ENCODE measurements at places on chromosomes 5 and 9. TPM values are rescaled to one million over a fixed set of nuclear protein-coding genes. Genes with fewer than 3 reads are reported as not detected.
A peak's percentile ranks its signal among the peaks of the same experiment; 100 is the strongest.

DNA sequence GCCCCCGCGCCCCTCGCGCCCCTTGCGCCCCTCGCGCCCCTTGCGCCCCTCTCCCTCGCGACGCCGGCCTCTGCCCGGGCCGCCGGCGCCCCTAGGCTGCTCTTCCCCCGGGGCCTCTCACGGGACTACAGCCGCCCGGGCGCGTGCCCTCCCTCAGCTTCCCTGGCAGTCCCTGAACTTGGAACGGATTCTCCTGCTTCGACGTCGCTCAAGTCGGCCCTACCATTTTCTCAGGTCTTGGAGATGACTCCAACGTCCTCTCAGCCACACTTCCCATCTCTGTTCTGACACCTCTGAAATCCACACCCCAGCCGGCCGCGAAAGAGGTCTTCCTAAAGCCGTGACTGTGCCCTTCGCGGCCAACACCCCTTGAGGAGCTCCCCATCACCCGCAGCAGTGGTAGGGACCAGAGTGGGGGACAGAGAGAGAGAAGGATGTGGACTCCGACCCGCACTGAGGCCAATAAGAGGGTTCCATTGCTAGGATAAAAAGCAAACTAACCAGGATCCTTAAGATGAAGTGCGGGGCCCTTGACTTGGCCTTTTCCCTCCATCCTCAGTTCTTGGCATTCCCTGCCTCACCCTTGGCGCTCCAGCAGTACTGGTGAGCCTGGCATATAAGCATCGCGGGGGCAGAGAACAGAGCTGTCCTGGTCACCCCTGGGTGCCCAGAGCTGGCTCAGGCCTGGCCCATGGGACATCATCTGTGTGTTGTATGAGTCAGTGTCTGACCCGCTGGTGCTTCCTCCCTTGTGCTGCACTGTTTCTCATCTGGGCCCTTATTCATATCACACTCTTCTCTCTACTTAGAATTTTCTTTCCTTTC lies 38.6 kb upstream of the GARNL3 start:
- no peak overlapping the region for H3K4me3 ChIP-seq

Gene CRB2
- total RNA-seq, result not detected

DNA sequence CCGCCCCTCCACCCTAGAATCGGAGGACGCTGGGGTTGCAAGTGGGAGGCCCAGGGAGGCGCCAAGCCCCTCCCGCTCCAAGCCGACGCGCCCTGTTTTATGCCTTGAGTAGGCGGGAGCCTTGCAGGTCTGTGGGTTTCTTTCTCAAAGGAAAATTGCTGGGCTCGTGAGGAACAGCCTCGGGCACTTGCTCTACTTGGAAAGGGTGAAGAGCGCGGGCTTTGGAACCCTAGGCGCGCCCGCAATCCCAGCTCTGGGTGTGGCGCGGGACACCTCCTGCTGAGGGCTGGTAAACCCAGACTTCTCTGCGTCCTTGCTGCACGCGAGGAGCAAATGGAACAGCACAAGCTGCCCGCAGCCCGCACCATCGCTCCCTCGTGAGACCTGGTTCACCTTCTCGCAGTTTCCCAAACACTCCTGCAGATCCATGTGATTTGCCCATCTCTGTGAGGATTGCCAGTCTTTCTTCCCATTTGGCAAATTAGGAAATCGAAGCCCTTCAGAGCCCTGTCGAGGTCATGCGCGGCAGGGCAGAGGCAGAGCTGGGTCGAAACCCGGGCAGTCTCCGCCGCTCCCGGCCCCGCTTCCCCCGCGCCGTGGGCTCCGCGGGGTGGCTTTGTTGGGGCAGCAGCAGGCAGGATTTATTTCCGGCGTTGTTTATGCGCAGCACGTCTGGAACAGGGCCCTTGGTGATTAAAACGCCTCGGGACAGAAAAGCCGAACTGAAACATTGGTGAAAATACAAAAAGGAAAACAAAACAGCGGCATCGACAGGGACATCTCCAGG lies 98.4 kb upstream of the CPLX2 start:
- H3K27ac ChIP-seq, result no peak overlapping the region
- no peaks in the 10 kb centered on the region for H3K36me3 ChIP-seq
- H3K4me3 ChIP-seq, result no peak overlapping the region
- no peak for DNase-seq

Gene HMHB1
- not detected for total RNA-seq

Gene IFNA1
- total RNA-seq, result not detected

Gene ZDHHC11B
- total RNA-seq, result 1.9 TPM

Gene UBE2QL1
- total RNA-seq, result 2.3 TPM

GRCh38 chr9:8980496-8981013 lies 1181.0 kb upstream of the DMAC1 start:
- DNase-seq, result no peak
- H3K27me3 ChIP-seq, result no peaks in the 10 kb centered on the region
- no peak overlapping the region for H3K4me3 ChIP-seq
- peaks cover 4% of the 10 kb centered on the region for H3K4me1 ChIP-seq

DNA sequence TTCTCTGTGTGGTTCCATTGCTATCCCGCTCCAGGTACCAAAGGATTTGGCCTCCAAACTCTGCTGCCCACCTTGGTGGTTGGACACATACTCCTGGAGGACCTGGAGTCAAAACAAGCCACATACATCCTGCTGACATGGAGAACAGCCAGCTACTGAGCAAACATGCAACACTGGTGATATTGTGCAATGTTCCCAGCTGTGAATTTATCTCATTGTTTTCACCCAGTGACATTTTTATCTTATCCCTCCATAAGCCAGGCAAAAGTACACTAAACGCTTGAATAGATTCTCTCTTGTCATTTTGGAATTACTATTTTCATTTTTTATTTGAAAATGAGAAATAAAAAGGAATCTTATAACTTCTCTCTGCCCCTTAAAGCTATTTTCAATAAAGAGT lies 11.1 kb upstream of the CTSL start:
- H3K4me3 ChIP-seq, result no peak overlapping the region
- no peak overlapping the region for H3K27ac ChIP-seq
- no peaks in the 10 kb centered on the region for H3K27me3 ChIP-seq
- H3K4me1 ChIP-seq, result peaks cover 34% of the 10 kb centered on the region

DNA sequence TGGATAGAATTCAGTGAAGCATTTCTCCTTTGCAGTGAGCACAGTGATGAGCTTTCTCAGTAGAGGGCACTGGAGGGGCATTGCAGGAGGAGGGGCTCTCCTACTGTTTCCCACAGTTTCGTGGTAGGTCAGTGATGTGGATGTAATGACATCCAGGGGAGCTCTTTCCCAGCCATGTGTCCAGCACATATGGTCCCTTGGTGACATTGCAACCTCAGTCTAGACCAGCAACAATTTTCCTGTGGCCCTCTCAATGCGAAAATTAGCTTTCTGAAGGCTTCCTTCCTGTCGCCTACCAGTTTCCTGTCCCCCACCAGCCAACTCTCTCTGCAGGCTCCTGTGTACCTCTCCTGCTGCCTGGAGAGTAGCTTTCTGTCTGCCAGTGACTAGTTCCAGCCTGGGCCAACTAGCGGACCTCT lies 6.9 kb upstream of the PDCL start:
- no peaks in the 10 kb centered on the region for H3K4me1 ChIP-seq
- no peaks in the 10 kb centered on the region for H3K36me3 ChIP-seq
- no peak overlapping the region for H3K4me3 ChIP-seq
- no peak overlapping the region for H3K27ac ChIP-seq
- DNase-seq, result no peak
- no peaks in the 10 kb centered on the region for H3K27me3 ChIP-seq

DNA sequence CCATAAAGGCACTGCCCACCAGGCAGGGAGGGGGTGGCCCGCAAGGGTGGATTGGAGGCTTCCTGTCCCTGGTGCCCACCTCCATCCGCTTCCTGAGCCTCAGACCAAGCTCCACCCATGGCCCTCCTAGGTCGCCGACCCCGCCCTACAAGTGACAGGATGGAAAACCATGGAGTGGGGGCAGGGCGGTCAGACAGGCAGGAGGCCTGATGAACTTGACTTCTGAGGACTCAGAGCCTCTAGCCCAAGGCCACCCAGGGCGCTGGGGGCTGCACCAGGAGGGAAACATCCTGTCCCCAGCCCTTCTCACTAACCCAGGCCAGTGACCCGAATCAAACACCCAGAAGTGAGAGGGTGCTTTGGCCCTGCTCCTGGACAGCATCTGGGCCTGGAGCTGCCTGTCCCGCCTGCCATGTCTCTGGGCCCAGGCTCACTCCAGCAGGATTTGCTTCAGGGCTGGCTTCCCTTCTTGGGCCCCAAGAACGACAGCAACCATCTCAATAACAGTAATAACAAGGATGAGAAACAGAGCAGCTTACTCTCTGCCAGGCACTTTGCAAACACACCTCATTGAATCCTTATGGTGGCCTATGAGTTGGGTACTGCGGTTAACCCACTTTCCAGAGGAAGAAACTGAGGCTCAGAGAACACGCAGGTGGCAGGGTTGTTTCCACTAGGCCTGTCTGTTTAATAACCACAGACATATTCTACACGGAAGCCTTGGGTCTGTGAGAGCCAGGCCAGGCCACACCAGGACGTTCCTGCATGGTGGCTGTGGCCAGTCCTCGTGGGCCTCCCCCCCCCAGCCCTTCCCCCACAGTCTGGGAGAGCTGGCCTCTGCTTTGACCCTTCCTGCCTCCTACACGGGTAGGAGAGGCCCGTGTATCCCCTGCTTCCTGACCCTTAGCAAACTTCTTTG lies 4.4 kb upstream of the ST6GALNAC6 start:
- H3K4me1 ChIP-seq, result peaks cover 13% of the 10 kb centered on the region
- DNase-seq, result peak; percentile 65
- no peaks in the 10 kb centered on the region for H3K36me3 ChIP-seq
- no peak overlapping the region for H3K4me3 ChIP-seq

DNA sequence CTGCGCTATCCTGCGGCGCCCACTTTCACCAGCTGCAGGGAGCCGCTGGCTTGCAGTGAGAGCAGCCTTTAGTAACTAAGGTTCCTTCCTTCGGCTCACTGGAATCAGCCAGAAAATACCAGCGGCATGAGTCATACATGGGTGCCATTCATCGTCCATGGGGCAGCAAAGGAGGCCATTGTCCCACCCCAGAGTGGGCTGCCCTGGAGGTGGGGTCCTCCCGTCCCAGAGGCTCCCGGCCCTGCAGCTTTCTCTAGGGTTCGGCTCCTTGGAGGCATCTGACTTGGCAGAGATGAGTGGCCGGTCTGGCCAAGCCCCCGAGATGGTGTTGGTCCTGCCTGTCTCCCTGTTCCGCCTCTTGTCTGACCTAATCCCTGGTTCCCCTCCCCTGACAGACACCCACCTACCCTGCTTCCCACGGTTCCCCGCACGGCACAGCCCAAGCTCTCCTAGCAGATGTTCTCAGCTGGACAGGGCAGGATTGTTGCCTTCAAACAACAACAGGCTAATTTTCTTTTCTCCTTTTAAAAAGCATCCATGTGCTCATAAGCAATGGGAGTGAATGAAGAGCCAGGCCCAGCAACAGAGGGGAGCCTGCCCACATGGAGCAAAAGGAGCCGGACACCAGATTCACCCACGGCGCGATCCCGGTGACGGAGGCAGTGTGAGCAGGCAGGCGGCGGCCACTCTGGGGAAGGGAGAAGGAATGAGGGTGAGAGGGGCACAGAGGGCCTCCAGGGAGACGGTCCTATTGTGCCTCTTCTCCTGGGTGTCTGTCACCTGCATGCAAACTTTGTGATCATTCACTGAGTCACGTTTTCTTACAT lies 97.0 kb upstream of the COL5A1 start:
- DNase-seq, result peak; percentile 59
- peak overlapping the region; percentile 13 for H3K27ac ChIP-seq
- no peaks in the 10 kb centered on the region for H3K36me3 ChIP-seq
- no peaks in the 10 kb centered on the region for H3K27me3 ChIP-seq
- H3K4me3 ChIP-seq, result no peak overlapping the region

DNA sequence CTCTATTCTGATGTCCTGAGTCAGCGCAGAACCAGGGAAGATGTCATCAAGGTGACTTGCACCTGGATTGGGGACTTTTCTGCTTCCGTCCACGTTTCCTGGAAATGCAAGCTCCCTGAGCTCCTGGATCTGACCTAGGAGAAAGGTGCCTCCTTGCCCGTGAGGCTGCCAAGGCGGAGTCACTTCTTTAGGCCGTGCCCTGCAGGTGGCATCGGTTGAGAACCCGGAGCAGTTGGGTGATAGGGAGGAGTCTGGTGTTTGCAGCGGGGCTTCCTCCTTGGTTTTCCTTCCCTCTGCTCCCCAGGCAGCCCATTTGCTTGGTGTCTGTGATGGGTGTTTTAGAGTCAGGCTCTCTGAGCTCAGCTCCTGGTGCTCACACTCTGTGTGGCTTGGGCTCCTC lies 15.2 kb downstream of the NANS start:
- no peaks in the 10 kb centered on the region for H3K36me3 ChIP-seq
- no peaks in the 10 kb centered on the region for H3K4me1 ChIP-seq
- no peak overlapping the region for H3K27ac ChIP-seq
- no peak overlapping the region for H3K4me3 ChIP-seq
- DNase-seq, result no peak

DNA sequence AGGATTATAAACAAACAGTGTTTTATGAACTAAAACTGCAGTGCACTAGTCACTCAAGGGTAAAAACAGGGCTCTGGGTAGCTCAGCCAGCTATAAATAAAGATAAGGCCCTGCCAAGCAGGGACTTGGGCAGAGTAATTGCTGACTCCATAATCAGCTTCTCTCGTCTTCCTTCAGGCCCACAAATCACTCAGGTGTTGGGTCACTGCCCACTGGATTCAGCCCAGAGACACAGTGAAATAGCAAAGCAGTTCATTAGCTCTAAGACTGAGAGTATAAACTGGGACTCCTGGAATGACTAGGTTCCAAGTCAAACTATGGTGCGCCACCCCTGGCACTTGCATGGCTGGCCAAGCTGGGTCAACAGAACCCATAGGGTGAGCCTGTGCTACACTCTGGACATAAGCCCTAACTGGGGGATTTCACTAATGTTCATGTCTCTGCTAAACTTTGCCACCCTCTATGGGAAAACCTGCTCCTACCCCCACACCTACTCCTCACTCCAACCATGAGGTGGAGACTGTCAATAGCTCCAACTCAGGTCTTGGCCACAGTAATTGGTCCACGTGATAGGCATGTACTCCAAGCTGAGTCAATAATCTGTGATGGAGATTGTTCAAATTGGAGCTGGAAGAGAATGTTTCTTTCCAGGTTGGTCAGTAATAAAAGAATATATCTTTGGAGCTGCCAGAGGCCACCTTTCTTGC lies 158.5 kb downstream of the SLIT3 start:
- H3K4me1 ChIP-seq, result peaks cover 21% of the 10 kb centered on the region
- DNase-seq, result peak; percentile 88
- H3K4me3 ChIP-seq, result no peak overlapping the region
- no peaks in the 10 kb centered on the region for H3K27me3 ChIP-seq
- H3K36me3 ChIP-seq, result no peaks in the 10 kb centered on the region

GRCh38 chr9:34451135-34451534 lies 7.2 kb downstream of the FAM219A start:
- no peak for DNase-seq
- H3K4me3 ChIP-seq, result no peak overlapping the region
- H3K4me1 ChIP-seq, result peaks cover 7% of the 10 kb centered on the region
- no peaks in the 10 kb centered on the region for H3K27me3 ChIP-seq
- H3K27ac ChIP-seq, result no peak overlapping the region

- H3K27me3 ChIP-seq, result peaks cover 86% of the 10 kb centered on the region
- no peak overlapping the region for H3K4me3 ChIP-seq
- H3K36me3 ChIP-seq, result no peaks in the 10 kb centered on the region
- no peak overlapping the region for H3K27ac ChIP-seq
- peaks cover 11% of the 10 kb centered on the region for H3K4me1 ChIP-seq
Measured at GRCh38 chr9:137161558-137162486, 8.0 kb downstream of the LRRC26 start.
